ENCODE measurements at places on chromosomes 2 and 18.
A peak's percentile ranks its signal among the peaks of the same experiment; 100 is the strongest.

- DNase-seq: no peak
Measured at GRCh38 chr2:237429753-237430152, 15.8 kb upstream of the COL6A3 start.

DNA sequence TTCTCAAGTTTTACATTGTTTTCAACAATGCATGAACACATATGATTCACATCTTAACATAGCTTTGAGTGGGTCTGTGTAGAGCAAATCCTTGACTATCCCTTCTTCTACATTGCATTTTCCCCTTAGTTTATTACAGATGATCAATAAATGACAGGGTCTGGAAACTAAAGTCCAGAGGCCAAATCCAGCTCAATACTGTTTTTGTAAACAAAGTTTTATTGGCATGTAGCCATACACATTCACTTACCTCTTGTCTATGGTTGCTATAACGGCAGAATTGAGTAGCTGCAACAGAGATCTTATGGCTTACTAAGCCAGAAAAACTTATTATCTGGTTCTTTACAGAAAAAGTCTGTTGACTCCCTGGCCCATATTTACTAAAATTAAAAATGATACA is 12.8 kb downstream of the FANCL start:
- DNase-seq: no peak

- DNase-seq: no peak
Measured at GRCh38 chr2:138276339-138276738, 225.2 kb upstream of the SPOPL start.

GRCh38 chr2:28153851-28154250 is 238.8 kb upstream of the FOSL2 start:
- no peak for DNase-seq

GRCh38 chr2:68771211-68771751 is 36.7 kb downstream of the ARHGAP25 start:
- DNase-seq: no peak

- DNase-seq: no peak
Measured at GRCh38 chr2:118986738-118987137, 44.7 kb downstream of the MARCO start.

DNA sequence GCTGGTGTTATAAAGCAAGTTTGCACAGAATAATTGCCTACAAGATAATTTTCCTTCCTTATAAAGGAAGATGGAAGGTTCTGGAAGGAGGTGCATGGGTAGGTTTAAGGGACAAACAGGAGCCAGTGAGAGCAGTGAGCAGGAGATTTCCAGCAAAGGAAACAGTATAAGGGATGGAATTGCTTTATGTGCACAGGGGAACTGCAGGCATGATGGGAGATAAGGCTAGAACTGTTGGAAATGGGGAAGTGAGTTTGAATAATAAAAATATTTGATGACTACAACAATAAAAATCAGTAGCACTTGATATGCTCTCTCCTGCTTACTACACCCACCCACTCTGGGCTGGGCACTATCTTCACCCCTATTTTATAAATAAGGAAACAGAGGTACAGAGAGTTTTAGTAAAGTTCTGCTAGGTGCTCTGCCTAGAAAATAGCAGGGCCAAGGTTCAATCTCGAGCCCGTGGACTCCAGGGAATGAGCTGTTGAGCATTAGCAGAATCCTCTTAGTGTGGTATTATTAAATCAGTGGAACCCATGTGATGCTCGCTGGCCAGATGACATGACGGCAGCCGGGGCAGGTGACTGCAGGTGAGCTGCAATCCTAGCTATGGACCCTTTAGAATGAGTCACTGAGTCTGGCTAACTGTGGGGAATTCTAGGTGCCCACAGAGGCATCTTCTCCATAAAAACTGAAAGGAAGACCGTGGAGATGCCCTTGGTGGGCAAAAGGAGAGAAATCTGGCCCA is 302.5 kb downstream of the PIEZO2 start:
- no peak for DNase-seq

GRCh38 chr2:138218397-138218796 is 254.1 kb downstream of the HNMT start:
- DNase-seq: no peak

GRCh38 chr2:193240752-193241151 is 1046.0 kb upstream of the TMEFF2 start:
- DNase-seq: no peak

- peak; percentile 58 for DNase-seq
Measured at GRCh38 chr2:95342556-95343320, 45.6 kb downstream of the KCNIP3 start.

GRCh38 chr2:148570989-148571388 is 73.6 kb upstream of the EPC2 start:
- no peak for DNase-seq

GRCh38 chr18:42527766-42528165 is 572.7 kb downstream of the PIK3C3 start:
- DNase-seq: no peak

GRCh38 chr2:34936089-34936488 is 1337.0 kb upstream of the FAM98A start:
- DNase-seq: no peak

DNA sequence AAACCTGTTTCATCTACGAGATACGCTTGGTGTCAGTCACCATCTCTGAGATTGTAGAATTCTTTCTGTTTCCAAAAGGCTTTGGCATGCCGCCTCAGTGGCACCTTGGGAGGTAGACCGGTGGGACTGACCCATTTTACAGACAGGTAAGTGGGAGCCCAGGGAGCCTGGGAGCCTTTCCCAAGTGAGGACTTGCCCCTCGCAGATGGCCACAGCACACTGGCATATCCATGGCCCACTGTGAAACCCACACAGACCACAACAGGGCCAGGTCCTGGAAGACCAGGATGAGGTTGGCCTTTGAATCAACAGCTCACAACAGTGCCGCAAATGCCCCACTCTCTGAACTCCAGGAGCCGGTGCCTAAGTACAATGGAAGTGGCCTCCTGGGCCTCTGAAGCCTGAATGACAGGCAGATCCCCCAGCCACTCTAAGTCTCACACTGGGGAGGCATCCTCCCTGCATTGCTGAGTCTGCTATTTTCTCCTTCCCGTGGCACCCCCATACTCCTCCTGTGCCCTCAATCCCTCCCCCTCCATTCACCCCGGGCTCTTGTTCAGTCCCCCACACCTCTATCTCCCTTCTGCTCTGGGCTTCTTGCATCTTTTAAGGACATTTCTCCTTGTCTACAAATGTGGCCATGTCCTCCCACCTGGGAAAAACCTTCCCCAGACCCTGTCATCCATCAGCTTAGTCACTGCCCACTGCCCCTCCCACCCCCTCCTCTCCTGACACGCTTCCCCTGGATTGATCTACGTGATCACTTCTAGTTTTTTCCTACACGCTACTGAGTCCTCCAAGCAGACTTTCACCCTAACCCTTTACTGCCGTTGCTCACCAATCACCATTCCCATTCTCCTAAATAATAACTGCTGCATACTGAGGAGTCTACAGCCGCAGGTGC is 26.2 kb downstream of the CENPA start:
- DNase-seq: no peak

DNA sequence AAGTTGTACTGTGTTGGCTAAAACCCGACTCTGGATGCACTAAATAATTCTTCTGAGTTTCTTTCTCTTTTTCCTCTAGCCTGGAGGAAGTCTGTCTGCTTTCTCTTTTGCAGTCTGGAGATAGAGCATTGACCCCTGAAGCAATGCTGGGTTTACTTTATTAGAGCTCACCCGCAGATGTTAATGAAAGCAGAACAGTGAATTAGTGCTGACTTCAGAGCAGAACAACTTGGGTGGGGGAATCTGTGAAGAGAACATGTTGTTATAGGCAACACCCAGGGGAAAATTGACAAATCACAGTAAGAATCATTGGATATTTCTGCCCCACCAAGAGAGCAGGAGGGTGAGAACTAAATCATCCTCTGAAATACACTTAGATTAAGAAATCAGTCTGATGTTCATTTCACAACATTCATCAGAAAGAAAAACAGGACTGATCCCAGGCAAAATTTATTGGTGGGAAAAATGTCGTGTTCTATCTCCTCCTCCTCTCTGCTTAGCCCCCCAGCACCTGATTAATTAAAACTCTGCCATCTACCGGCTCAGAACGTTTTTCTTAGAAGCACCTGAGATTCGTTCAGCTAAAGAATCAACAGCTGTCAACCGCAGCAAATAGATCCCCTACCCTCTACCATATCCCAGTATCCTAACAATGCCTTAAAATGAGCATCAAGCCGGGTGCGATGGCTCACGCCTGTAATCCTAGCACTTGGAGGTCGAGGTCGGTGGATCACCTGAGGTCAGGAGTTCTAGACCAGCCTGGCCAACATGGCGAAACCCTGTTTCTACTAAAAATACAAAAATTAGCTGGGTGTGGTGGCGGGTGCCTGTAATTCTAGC is 165.1 kb downstream of the FMNL2 start:
- no peak for DNase-seq

DNA sequence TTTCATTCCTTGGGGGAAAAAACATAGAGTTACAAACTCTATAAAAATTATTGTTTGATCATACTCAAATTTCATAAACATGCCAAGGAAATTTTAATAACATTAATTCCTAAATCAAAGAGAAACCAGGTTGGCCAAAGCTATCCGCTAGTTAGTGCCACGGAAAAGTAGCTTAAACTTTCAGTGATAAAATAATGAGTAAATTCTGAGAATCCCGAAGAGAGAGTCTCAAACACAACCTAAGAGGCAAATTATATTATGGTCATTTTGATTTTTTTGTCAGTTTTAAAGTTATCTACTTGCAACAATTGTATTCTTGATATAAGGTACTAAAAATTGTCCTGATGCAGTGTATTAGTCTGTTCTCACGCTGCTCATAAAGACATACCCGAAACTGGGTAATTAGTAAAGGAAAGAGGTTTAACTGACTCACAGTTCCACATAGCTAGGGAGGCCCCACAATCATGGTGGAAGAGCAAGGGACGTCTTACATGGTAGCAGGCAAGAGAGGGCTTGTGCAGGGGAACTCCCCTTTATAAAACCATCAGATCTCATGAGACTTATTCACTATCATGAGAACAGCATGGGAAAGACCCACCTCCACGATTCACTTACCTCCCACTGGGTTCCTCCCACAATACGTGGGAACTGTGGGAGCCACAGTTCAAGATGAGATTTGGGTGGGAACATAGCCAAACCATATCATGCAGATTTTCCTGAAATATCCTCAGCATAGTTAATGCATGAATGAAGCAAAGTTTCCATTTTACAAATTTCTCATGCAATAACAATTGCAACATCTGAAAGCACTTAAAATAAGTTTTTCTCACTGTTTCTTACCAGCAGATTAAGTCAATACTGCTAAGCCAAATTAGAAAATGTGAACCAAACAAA is 205.9 kb upstream of the STK17B start:
- no peak for DNase-seq

- no peak for DNase-seq
Measured at GRCh38 chr2:238761868-238762267, 86.0 kb upstream of the TWIST2 start.

DNA sequence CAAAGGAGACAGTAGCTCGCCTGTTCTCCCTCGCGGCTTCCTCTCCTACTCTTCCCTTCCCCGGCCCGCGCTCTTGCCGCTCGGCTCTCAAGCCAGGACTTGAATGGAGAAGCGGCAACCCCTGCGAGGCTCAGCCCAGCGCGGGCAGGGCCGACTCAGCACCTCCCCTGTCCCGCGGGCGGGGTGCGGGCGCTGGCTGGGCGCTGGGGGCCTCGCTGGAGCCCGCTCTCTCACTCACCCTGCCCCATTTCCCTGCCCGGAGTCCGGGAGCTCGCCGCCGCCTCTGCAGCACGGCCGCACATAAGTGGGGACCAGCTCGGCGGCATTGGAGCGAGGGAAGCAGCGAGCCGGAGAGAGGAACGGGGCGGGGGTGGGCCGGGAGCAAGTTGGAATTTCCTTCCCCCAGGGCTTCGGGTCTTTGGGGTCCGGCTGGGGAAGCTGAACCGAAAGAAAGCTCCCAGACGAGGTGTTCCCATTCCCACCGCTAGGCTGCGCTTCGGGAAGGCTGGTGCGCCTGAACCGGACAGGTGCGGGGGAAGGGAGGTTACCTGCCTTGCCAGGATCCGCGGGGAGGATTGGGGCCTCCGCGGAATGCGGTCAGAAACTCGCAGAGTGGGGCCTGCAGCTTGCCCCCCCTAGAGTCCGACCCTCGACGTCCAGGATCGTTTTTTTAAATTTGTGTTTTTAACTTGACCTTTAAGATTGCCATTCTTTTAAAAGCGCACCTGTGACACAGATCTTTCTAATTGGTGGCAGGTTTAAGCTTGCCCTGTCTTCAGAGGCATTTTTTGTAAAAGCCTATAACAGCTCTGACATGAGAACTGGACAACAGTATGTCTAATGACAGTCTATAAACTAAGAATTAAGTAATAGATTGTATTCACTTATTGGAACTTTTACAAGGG is at the start of gene COBLL1:
TSS of gene COBLL1 (minus strand) at position 105 of the 905 bp plus-strand sequence. CDS start 627 bp downstream, outside the sequence.
- DNase-seq: peak; percentile 93

GRCh38 chr2:219608399-219608964 is 10.8 kb downstream of the STK11IP start:
- no peak for DNase-seq

DNA sequence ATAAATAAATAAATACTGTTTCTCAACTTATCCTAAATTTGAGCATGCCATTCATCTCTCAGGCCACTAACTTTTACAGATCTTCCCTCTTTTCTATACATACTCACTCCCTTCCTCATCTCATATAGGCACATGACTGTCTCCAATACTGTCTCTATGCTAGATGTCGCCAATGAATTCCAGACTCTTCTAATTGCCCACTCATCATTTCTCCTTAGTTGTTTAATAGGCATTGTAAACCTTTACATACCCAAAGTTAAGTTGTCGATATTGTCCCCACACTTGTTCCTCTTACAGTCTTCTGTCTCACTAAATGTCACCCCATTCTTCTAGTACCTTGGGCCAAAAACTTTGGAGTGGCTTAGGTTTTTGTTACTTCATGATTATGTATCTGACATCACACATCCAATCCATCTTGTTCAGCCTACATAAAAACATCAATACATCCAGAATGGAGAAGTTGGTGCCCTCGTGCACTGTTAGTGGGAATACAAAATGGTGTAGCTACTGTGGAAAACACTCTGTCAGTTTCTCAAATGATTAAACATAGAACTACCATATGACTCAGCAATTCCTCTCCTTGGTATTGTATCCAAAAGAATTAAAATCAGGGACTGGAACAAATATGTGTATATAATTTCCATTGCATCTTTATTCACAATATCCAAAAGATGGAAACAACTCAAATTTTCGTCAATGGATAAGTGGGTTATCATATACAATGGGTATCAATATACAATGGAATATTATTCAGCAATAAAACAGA is 935.1 kb downstream of the SLC4A3 start:
- DNase-seq: no peak

GRCh38 chr2:66305718-66306117 is 129.2 kb upstream of the MEIS1 start:
- DNase-seq: peak; percentile 84

- no peak for DNase-seq
Measured at GRCh38 chr2:18077704-18078103, 199.2 kb downstream of the KCNS3 start.

- no peak for DNase-seq
Measured at GRCh38 chr2:201118961-201119854, 3.2 kb downstream of the CFLAR start.

GRCh38 chr18:45481821-45482220 is 133.5 kb upstream of the SLC14A2 start:
- DNase-seq: no peak

GRCh38 chr2:55408918-55409868 is 10.5 kb downstream of the CCDC88A start:
- no peak for DNase-seq

Data from posterior vena cava (tissue), 2 donors.